COR-L47 (cell line): ENCODE measurements at places on chromosomes 16 and 17.
A peak's percentile ranks its signal among the peaks of the same experiment; 100 is the strongest.

- peak; percentile 63 for DNase-seq
Measured at GRCh38 chr16:81623365-81624102, 155.6 kb upstream of the PLCG2 start.

DNA sequence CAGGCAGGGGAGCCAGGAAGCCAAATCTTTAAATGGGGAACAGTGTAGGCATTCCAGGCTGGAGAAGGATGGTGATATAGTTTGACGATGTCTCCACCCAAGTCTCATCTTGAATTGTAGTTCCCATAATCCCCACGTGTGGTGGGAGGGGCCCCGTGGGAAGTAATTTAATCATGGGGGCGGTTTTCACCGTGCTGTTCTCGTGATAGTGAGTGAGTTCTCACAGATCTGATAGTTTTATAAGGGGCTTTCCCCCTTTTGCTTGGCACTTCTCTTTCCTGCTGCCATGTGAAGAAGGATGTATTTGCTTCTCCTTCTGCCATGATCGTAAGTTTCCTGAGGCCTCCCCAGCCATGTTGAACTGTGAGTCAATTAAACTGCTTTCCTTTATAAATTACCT, 28.8 kb downstream of the GINS3 start:
- DNase-seq, result no peak

GRCh38 chr17:77449373-77449907, 308.7 kb downstream of the SEC14L1 start:
- DNase-seq, result no peak

DNA sequence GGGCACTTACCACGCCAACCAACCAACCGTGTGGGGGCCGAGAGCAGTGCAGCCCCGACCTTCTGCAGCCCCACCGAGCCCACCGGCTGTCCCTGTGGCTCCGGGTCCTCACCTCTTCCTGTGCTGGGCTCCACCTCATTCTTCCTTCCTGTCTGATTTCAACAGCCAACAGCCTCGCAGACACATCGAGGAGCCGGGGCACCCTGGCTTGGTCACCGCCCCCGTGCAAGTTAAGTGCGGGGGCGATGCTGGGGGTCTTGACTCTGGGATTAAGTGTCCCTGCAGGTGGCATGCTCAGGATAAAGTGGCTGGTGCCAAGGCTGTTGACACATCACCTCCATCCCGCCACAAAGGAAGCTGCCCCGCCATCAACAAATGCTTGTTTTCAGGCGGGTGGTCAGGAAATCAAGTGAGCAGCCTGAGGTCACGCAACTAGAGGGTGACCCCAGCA, at the start of gene NLRC3:
Gene NLRC3, minus strand, starts transcription at position 102 of the 451 bp plus-strand sequence. CDS start 12,367 bp downstream, outside the sequence.
- no peak for DNase-seq

GRCh38 chr17:82330322-82331239, 3.0 kb downstream of the SECTM1 start:
- DNase-seq, result peak; percentile 93

DNA sequence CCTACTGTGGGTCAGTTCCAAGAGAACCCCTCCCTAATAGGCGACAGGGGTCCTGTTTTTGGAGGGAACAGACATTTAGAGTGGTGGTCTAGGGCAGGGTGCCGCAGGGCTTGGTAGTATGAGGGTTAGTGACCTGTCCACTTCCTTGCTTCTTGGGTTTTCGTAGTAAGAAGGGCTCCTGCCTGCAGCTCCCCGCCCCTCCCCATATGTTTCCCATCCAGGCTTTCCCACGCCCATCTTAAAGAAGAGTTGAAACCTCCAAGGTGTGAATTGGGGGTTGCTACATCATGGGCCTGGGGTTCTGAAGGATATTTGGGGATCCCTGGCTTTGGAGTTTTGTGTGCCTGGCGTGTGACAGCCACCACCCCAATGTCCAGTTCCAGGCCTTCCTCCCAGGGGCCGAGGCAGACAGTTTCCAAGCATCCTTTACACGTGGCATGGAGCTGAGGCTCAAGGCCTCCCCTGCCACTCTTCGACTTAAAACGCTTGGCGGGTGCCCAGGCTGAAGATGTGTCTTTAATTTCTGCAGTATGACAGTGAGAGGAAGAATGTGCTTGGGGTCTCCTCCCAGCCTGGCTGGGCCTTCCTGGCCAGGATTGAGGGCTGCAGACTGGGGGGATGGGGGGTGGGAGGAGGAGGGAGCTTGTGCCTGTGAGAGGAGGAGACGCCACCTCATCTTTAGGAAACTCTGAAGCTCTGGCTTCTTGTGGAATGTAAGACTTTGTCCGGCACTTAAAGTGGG, 2.3 kb upstream of the COL1A1 start:
- no peak for DNase-seq

DNA sequence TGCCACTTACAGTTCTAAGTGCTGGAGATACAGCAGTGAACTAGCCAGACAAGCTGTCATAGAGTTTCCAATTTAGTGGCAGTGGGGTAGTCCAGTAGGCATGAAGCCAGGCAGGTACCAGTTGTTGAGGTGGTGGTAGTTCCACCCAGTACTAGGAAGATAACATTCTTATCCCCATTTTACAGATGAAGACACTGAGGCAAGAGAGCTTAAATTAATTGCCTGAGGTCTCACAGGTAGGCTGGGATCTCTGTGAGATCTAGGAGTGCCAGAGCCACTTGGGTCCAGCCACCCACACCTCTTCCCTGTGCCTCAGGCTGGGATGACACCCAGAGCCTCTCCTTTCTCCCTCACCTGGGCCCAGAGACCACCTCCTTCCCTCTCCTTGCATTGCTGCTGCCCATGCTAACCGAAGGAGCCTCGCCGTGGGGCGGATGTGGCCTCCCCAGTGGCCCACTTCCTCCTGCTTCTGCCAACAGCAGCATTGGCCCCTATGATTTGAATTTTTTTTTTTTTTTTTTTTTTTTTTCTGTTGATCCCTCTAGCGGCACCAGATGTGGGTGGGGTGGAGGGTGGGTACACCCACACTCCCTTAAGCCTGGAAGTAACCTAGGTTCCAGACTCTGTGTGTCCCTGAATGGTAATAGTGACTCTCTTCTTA, 114.0 kb downstream of the PRKCB start:
- no peak for DNase-seq

- no peak for DNase-seq
Measured at GRCh38 chr16:14236401-14236800, 165.3 kb downstream of the MRTFB start.

DNA sequence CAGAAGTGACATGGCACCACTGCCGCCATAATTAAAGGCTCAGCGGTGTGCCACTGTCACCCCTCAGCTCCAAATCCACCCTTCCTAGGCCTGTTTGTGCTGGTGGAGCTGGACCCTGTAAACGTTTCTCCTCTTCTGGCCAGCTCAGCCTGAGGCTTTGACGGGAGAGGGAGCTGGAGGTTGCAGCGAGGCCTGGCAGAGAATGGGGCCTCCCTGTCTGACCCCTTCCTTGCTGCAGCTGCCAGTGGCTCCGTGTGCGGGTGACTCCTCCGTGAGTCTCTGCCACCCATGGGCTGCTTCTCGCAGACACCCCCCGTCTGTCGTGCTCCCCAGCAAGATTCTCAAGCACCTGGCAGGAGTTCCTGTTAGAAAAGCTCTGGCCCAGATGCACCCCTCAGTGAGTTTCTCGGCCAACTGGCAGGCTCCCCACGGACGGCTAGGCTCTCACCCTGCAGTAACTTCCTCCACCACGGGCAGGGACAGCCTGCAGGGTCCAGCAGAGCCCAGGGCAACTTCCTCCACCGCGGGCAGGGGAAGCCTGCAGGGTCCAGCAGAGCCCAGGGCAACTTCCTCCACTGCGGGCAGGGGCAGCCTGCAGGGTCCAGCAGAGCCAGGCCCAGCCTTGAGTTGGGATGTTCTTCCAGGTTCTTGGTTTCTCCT, 4.7 kb upstream of the CHMP6 start:
- no peak for DNase-seq

- no peak for DNase-seq
Measured at GRCh38 chr16:48824271-48824670, 214.3 kb upstream of the N4BP1 start.

GRCh38 chr17:19748807-19749193, 702 bp upstream of the ALDH3A1 start:
- no peak for DNase-seq

DNA sequence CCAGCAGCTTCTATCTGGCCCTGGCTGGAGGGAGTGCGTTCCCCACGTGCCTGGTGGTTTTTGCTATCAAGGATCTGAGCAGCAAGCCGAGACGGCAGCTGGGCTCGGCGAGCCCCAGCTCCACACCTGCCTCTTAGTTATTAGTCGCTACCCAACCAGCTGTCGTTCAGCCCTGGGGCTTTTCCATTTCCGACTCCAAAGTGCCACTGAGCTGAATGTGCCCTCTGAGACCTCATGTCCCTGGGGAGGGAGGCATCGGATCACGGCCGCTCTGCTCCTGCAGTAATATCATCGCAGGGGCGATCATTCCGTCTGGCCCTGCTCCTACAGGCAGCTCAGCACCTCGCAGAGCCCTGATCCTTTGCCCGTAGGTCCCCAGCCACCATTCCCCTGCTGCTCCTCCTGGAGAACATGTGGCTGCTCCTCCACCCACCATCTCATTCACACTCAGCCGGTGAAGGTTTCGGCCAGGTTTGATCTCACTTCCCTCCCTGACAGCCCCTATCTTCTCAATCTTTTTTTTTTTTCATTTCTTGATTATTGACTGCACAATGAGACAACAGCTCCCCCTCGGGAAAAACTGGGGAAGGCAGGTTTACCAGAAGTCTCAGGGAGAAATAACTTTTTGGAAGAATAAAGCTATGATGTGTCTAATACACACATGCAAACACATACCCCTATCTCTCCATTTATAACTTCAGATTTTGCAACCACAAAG, 86.7 kb downstream of the ZFHX3 start:
- DNase-seq, result peak; percentile 51

DNA sequence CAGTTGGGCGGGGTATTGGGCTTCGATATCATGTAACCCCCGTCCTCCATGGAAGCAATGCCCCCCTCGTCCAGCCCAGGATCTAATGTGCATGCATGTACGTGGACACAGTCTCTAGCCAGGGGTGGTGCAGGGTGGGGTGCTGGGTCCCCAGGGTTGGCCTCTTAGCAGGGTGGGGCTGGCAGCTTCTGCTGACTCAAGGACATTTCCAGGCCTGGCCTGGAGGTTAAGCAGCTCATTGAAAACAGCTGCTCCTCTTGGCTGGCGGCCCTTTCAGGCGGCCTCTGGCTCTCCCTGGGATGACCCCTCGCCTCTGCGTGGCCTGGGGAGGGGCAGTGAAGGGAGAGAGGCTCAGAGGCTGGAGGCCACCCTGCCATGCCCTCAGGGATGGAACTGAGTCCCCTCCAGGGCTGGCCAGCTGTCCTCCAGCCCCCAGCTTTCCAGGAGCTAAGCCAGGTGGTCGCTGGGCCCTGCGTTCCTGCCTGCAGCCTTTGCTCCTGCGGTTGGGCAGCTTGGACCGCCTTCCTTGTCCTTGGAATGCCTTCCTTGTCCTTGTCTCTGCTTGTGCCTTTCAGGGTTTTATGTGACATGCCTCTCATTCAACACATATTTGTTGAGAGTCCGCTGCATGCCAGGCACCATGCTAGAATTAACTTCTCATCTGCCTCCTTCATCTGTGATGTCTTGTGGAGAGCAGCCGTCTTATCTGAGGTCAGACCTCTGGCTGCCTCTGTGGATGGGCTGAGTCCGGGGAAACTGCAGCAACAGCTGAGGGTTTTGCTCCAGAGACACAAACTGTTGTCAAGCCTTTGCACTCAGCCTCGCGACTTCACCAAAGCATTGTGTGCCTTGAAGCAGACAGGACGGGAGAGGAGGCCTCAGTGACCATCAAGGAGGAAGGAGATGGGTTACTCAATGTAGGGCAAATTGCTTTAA, 26.6 kb downstream of the MRC2 start:
- DNase-seq, result no peak

DNA sequence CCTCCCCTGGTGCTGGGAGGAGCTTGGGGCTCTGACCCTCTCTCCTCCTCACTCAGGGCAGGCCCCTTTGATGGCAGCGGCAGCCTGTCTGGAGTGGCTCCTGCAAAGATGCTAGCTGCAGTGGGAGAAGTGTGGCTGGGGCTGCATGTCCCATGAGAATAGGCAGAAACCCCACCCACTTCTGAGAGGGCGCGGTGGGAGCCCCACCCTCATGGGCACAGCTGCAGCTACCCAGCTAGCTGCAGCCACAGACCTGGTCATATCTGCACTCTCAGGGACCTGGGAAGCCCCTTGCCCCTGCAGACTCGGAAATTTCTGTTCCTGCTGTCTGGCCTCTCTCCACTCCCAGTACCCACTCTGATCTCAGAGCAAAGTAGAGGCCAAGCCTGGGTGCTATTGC, 72.2 kb upstream of the BRD7 start:
- no peak for DNase-seq

GRCh38 chr16:89034573-89034961, 57.6 kb upstream of the CBFA2T3 start:
- DNase-seq, result no peak
